Cortex of kidney (tissue), 1 donor: ENCODE measurements at places on chromosomes 2 and 18.

DNA sequence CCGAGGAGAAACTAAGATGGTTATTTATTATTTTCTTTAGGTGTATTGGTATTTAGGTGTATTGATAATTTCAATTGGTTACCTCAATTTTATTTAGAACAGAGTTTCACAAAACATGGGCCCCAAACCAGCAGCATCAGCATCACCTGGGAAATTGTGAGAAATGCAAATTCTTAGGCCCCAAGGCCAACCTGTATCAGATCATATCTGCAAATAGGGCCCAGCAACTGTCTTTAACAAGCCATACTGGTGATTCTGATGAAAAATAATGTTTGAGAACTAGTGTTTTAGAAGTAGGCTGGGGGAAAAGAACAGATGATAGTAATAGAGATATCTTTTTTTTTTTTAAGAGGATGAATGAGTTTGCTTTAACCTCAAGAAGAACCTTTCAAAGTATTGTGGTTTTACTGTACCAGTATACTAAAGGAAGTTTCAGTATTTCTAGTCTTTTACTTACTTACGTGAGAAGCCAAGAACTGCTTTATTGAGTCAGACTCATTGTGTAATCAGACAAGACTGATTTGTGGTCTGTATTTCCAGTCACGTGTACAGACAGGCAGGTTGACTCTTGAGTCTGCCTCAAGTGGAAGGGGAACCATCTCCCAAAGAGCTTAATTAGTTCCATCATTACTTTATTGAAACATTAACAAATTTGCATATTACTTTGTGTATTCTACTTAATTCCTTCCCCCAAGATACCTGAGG, 60.4 kb upstream of the GAREM1 start:
- no peak for DNase-seq

DNA sequence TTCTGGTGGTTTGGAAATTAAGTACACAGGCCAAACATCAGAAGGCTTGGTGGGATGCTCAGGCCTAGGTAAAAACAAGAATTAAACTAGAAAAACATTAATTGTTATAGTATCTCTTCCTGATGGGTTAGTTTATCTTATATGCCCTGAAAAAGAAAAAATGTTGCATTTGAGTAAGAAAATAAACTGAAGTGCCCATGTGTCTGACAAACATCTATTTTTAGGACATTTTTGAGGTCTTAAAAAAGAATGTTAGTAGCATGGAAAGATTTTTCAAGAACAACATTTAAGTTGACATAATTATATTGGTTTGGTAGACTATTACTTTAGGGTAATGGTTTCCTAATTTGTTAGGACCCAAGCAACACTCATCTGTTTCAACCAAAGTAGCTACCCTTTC, 140.1 kb upstream of the RND3 start:
- no peak for DNase-seq

GRCh38 chr18:44871771-44872170, 191.1 kb downstream of the SETBP1 start:
- no peak for DNase-seq

DNA sequence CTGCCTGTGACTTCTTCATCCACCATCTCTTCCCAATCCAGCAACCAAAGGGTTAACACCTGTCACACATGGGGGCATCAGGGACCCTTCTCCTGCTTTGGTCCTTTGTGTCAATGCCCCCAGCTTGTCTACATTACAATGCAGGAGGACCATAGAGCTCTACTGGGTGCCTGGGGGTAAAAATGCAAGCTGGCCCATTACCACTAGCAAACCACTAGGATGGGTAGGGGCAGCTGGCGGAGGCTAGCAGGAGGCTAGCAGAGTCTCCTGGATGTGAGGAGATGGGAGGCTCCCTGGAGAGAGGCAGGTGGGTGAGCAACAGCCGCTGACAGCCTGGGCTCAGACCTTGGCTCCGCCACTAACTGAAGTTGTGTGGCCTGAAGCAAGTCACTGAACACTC, 153.4 kb upstream of the SKOR2 start:
- DNase-seq: no peak

GRCh38 chr2:74440378-74441169, 1.2 kb downstream of the RTKN start:
- DNase-seq: no peak

DNA sequence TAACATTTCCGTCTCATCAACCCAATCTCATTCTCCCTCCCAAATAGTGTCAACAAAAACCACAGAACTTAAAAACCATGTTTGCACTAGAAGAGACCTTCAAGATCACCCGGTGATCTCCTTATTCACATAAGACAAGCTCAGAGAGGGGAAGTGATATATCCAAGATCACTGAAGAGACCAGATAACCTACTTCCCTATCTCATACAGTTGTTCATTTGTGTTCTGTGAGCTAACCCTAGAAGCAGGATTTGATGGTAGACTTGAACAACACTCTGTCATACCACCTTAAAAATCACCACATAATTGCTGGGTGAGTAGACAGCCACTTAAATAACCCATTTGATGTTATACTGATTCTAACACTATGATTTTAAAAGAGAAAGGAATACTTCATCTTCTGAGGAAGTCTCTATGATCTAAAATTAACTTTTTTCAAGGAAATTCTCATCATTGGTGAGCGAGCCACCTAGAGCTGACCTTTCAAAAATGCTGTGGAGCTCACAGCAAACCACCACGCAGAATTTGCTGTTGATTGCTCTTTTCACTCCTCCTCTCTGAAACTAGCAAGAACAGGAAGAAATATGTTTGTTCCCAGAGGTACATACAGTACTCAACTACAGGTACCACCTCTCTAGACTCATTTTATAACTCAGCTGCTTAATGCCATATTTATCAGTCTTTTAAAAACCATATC, 15.1 kb downstream of the AAK1 start:
- no peak for DNase-seq

DNA sequence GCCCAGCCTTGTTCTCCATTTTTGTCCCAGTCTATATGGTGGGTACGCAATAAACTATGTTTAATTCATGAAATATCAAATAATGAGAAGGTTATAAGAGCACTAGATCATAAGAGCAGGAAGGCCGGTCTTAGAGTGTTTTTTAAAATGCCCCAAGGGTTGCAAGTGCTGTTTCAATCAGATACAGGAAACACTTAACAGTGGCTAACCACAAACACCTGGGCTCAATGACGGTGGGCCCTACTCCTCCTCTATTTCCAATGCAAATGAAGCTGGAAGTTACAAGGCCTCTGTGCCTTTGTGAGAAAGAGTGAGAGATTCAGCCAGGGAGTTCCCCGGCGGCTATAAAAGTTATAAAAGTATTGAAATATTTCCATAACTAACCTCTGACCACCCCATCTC, 18.9 kb upstream of the WDR33 start:
- no peak for DNase-seq

- no peak for DNase-seq
Measured at GRCh38 chr2:80830891-80831290, 526.3 kb upstream of the LRRTM1 start.

- DNase-seq: no peak
Measured at GRCh38 chr2:75253526-75253925, 54.2 kb upstream of the TACR1 start.

- DNase-seq: no peak
Measured at GRCh38 chr2:43276962-43277391, 50.6 kb upstream of the ZFP36L2 start.

DNA sequence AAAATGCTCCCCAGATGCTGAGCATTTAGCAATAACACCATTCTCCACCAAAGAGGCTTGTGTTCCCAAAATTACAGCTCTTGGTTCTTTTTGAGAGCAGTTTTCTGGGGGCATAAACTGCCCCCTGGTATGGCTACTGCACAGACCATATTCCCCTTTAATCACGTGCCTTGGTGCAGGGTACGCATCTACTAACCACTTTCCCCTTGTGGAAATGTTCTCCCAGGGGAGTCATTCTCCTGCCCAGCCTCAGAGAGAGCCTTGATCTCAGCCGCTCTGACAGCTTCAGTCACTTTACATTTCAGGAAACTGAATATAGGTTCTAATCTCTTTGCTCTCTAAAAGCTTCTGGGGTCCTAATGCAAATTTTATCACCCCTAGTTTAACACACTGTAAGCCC, 44.7 kb upstream of the EML6 start:
- no peak for DNase-seq

- DNase-seq: no peak
Measured at GRCh38 chr2:38163006-38163405, 87.1 kb upstream of the CYP1B1 start.

DNA sequence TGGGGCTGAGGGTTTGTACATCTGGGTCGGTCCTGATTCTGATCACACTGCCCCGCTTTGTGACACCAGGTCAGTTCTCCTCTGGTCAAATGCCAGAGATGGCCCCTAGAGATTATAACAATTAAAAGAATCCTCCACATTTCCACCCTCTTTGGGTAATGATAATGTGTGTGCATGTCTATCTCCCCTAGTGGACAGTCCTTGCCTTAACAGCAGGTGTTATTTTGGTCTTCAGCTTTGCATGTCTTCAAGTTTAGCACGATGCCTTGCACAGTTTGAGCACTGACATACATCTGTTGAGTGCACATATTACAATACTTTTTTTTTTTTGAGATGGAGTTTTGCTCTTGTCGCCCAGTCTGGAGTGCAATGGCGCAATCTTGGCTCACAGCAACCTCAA, 25.7 kb upstream of the COX7A2L start:
- DNase-seq: no peak

DNA sequence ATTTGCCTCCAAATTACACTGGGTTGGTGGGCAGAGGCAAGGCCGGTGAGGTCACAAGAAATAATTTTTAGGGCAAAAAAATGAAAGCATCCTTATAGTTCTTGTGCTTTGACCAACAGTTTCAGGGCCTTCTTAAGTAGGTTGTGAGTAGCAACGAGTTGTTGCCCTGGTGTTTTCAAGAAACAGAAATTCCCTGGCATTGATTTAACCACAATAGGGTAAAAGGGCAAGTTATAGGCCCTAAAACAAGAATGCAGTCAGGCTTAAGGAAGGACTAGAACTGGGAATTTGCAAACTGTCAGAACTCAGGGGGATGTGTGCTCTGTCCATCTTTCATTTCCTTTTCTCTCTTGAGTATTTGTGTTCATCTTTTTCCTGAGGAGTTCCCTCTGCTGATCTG, 46.1 kb upstream of the STPG4 start:
- DNase-seq: no peak

DNA sequence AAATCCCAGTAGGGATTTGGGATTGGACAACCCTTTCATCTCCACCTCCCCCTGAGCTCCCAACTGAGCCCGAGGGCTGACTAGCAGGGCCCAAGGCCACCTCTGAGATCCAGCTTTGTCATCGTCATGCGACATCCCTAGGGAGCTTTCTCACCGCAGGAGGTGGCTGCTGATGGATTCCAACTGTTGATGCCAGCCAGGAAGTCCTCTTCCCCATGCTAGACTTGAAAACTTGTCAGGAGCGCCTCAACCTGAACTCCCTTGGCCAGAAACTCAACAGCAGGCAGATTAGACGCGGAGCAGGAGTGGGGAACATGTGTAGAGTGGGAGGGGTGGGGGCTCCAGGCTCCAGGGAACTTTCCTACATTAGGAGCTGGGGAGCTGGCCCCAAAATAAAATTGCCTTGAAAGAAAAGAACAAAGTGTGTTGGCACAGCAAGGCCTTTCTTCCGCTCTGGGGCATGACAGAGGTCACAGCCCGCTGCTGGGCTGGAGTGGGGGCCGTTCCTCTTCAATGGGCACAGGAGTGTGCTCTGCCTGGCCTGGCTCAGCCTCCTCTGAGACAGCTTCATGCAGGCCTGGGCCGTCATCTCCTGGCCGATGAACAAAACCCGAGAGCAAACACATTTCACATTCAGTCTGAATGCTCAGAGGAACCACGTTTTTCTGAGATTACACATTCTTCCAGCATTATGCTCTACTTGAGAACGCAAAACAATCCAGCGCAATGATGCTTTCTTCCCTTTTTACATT, 34.5 kb downstream of the EMILIN2 start:
- DNase-seq: no peak

- no peak for DNase-seq
Measured at GRCh38 chr2:196987649-196988364, 61.3 kb upstream of the PGAP1 start.

DNA sequence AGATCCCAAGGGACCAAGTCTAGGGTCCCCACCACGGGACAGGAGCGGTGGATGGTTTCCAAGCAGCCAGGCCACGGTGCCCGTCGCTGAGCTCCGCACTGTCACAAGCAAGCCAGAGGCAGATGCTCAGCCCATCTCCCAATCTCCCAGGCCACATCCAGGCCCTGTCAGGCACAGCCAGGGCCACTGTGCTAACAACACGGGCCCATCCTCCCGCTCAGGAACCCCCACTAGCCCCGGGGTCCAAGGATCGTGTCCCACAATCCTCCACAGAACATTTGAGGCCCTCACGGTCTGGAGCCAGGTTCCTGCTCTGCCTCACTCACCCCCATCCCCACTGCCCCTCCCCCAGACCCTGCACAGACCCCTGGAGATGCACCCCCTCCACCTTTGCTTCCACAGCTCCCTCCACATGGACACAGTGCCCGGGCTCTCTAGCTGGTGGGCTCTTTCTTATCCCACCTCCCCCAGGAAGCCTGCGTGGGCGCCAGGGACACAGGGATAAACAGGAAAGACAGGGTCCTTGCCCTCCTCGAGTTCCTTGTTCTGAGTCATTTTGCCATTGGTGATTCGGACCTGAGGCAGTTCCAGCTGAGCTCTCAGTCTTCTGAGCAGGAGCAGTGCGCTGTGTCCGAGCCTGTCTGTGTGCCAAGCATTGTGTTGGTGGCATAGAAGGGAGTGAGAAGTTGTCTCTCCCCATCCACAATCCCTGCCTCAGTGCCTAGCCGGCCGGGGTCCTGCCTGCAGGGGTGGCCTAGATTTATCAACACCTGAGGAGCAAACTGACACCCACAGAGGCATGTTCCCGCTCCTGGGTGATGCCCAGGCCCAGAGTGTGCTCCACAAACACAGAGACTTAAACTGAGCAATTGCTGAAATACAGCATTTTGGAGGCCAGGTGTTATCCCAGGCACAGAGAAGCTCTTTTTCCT, 7.0 kb downstream of the CROCC2 start:
- DNase-seq: no peak

DNA sequence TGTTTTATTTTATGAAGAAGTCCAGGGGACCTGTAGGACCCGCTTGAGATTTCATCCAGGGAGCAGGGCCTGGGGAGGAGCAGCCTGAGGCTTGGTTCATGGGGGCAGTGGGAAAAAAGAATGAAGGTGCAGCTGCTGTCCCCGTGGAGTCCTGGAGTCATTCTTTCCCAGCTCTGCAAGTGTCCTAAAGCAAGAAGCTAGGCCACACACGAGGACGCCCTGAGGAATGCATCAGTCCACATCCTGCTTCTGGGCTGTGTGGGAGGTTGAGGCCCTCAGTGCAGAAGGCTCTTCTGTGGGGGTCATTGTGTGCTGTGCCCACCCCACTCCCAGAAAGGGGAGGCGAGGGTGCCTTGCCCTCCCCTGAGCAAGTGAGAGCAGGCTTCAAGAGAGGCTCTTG, 179.9 kb upstream of the HS6ST1 start:
- no peak for DNase-seq

GRCh38 chr2:130864830-130865800, 28.4 kb downstream of the ARHGEF4 start:
- DNase-seq: no peak

GRCh38 chr2:54546923-54547720, 91.0 kb downstream of the SPTBN1 start:
- DNase-seq: no peak
